ENCODE measurements at places on chromosomes 2 and 18.
A peak's percentile ranks its signal among the peaks of the same experiment; 100 is the strongest.

- no peak for DNase-seq
Observed at GRCh38 chr2:75844651-75845050, 133.9 kb upstream of the GCFC2 start.

DNA sequence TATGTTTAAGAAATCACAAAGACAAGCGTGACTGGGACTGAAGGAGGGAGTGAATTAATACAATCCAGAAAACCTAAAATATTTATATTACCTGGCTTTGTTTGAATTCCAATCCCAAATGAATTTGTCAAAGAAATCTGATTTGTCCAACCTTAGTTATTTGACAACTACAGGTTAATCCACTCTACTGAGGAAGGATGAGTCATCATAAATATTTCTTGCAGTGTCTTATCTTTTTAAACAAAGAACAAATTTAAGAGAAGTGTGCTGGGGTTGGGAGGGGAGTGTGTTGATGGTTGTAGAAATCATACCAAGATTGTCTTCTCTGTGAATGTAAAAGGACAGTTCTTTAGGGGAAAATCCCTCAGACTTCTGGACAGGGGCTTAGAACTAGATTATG lies 1106.3 kb upstream of the SLC39A10 start:
- DNase-seq, result no peak

DNA sequence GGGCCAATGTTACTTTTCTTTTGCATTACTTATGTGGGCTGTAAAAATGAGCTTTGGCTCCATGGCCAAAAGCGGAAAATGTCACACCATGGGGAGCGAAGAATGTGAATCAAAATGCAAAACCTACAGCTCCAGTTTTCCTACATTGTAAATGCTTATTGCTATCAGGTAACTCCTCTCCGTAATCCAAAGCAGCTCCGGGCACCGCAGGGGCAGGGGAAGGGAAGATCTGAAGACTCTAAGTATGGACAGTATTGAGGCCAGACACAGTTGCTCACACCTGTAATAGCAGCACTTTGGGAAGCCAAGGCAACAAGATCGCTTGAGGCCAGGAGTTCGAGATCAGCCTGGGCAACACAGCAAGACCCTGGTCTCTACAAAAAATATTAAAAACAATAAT lies 7.1 kb upstream of the AGFG1 start:
- DNase-seq, result no peak

DNA sequence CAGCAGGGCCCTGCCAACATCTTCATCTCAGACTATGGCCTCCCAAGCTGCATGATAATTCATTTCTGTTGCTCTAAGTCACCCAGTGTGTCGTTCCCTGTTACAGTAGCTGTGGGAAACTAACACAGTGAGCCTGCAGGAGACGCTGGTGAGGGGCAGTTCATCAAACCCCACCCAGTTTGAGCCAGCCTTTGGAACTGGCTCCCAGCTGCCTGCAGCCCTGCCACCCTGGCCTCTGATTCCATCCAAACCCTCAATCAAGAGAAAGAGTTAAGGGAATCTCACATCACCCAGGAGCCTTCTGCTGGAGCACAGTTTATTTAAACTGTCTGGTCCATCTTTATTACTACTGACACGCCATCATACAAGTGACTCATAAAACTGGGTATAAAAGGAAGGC lies 64.9 kb upstream of the ZCCHC2 start:
- DNase-seq, result no peak

DNA sequence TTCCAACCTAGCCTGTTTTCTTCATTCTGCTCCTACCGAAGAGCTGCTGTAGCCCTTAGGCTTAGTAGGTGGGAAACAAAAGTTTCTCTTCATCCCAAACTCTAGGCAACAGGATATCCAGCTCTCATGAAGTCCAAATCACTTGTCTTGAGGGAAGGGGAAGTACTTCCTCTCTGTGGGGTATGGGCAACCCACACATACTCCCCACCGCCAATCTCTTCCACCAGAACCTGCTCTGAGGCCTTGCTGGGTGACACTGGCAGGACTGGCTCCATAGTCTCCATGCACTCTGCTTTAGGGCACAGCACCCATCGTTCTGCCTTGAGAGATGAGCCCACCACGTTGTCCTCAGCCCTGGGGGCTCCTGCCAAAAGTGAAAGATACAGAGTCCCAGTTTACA lies 173.0 kb downstream of the NCK2 start:
- no peak for DNase-seq

DNA sequence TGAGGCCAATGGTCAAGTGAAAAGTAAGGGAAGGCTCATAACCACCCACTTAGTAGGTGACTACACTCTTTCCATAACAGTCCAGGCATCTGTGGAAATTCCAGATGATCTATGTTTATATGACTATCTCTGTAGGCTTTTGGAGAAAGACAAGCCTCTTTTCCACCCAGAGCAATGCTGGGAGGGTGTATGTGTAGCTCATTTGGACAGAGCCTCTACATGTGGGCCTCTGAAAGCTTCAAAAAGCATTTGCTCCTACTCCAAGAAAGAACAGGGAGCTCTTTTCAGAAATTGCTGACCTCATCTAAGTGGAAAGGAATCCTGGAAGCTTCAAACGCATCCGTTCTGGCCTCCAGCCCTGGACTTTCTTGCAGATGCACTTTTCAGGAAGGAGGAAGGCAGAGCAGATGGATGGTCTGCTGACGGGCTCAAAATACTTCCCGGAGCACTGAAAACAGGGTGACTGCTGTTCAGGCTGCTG lies 308.7 kb downstream of the LRATD1 start:
- DNase-seq, result no peak

- DNase-seq, result no peak
Observed at GRCh38 chr2:24724111-24724775, 68.9 kb downstream of the PTRHD1 start.

- peak; percentile 79 for DNase-seq
Observed at GRCh38 chr18:2994603-2995432, 18.1 kb downstream of the LPIN2 start.

- no peak for DNase-seq
Observed at GRCh38 chr18:46226461-46226860, 122.3 kb downstream of the HAUS1 start.

GRCh38 chr2:237434866-237435311 lies 20.9 kb upstream of the COL6A3 start:
- peak; percentile 78 for DNase-seq

GRCh38 chr2:104004821-104005220 lies 849.1 kb upstream of the POU3F3 start:
- DNase-seq, result no peak

DNA sequence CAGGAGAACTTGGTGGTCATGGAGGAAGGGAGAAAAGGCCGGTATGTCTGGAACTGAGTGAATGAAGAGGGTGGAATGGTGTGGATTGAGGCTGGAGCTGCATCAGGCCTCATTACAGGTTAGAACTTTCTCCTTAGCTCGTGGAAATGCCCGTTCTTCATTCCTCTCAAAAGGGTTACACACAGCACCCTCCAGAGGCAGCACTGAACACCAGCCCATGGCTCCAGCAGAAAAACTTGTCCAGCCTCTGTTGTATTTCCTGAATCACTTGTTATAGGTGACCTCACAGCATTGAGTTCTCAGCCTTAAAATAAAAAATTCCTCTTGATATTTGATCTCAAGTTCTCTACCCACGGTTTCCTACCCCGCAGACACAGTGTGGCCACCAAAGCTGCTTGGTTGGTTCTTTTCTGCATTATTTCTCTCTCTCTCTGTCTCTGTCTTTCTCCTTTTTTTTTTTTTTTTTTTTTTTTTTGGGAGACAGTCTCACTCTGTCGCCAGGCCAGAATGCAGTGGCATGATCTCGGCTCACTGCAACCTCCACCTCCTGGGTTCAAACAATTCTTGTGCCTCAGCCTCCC lies 89.6 kb downstream of the ITGB1BP1 start:
- DNase-seq, result no peak

GRCh38 chr18:61651880-61652268 lies 240.9 kb downstream of the RNF152 start:
- DNase-seq, result no peak

DNA sequence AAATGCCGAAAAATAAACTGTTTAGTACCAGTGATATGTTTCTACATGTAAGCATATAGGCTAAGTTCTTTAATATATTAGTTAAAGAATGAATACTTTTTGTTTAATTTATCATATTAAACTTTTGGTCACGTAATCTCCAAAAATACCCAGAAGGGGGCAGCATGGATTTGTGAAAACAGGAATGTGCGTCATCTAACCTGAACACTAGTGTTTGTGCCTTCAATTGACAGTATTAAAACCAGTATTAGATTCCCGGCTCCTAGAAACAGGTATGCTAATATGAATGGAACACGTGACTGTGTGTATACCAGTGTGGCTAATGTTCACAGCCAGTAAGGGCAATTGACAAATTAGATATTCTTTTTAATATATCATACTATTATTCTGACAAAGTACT lies 51.8 kb downstream of the WDR7 start:
- DNase-seq, result no peak

DNA sequence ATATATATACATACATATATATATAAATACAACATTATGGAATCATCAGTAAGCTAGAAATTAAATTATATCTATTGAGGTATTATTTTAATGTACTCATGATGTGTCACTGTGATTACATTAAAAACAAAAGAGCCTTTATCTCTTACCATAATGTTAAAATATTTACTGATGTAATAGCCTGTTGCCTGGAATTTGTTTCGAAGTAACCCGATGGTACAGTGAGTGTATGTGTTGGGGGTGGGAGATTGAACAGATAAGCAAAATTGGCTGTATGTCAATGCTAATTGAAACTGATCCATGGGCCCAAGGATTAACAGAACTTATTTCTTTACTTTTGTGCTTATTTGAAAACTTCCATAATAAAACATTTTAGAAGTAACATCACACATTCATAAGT lies 1473.2 kb downstream of the LRP1B start:
- DNase-seq, result no peak

DNA sequence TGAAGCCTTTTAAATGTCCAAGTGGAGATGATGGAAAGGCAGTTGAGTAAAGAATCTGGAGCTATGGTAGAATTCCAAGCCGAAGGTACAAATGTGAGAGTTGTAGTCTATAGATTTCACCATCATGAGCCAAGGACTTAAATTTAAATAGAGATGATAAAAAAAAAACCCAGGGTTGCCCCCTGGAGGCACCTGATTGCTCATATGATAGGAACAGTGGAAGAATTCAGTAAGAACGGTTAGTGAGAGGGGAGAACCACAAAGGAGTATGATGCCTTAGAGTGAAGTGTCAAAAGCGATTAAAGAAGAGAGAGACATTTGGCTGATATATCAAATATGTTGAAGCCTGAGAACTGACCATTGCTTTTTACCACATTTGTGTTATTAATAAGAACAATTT lies 11.9 kb downstream of the NYAP2 start:
- no peak for DNase-seq

DNA sequence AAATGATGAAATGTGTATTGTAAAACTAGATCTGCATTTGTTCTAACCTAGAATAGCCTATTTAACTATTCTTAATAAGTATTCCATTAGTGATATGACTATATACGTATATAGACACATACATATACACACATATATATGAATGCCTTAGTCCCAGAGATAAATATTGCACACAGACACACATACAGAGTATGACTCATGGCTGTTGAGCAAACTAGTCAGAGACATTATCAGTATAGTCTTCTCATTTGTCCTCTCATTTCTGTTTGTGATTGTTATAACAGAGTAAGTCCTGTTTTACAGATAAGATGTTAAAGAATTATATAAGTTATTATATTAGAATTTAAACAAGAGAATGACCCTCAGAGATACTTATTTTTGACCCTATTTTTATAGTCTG lies 202.5 kb downstream of the CCDC102B start:
- no peak for DNase-seq

- DNase-seq, result no peak
Observed at GRCh38 chr2:138079976-138080375, 115.7 kb downstream of the HNMT start.

GRCh38 chr18:34550902-34551301 lies 159.2 kb upstream of the DTNA start:
- no peak for DNase-seq
